ENCODE measurements at places on chromosomes 4 and X.

DNA sequence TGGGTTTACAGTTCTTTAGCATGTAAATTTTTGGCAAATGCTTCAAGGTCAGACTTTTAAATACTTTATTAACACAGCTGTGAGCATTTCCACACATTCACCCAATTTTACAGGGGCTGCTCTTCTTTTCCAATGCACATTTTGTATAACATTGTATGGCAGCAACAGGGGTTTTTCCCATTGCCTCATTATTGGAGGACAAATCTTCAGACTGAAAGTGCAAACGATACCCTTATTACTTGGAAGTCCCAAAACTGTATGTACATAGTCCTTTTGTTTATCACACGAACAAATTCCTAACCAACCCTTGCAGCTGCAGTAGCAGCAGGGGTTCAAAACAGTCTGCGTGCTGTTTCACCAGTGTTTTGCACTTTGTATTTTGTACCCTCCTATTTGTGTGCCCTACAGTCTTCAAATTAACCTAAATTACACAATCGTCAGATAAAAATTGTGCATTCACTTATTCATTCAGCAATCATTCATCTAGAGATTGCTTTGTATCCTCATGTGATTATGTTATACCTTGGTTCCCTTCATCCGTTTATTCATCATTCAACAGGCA lies 330.7 kb upstream of the RASGEF1B start:
- DNase-seq: no peak

DNA sequence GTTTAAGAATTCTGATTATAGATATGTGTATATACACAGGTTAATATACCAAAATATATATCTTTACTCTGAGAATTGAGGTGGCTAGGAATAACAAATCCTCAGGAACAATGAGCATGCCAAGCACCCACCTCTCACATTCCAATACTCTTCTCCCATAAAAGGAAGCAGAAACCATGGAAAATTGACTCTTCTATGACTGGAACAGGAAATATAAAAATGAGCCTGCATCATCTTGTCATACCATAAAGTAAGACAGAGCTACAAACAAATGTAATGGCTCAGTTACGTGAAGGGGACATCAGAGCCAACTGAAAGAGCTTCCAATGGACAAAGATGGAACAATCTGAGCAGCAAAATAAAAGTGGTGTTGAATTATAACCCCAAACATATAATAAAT lies 3.8 kb upstream of the MAGEA8 start:
- no peak for DNase-seq

DNA sequence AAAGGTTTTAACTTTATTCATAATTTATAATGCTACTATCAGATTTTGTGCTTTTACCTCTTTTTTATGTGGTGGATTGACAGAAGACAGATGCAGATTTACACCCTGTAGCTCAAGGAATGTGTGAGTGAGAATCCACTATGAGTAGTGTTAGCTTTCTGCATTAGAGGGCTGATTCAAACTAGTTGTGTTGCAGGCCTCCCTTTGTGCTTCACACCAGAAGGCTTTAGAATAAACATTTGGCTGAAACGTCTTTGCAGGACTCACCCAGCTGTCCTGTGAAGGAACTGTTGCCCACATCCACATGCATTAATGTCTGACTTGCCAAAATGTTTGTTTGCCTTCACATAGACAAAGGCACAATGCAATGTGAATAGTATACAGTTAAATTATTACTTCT lies 127.0 kb downstream of the PCDH7 start:
- DNase-seq: no peak

DNA sequence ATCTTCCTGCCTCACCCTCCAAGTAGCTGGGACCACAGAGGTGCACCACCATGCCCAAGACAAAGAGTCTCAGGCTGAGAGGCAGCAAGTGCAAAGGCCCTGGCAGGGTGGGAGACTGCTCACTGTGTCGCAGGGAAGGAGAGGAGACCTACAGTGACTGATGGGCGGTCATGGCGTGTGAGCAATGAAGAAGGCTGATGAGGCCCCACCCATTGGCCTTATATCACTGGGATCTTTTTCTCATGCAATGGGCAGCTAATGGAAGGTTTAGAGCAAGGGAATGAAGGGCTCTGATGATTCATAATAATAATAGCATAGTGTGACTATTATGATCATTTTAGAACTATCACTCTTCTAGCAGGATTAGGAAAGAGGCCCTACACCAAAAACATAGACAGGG lies 20.9 kb downstream of the FAM9C start:
- no peak for DNase-seq

- no peak for DNase-seq
Observed at GRCh38 chrX:40104985-40105834, 7.5 kb upstream of the BCOR start.

- DNase-seq: no peak
Observed at GRCh38 chr4:172865103-172865502, 303.5 kb upstream of the GALNT7 start.

DNA sequence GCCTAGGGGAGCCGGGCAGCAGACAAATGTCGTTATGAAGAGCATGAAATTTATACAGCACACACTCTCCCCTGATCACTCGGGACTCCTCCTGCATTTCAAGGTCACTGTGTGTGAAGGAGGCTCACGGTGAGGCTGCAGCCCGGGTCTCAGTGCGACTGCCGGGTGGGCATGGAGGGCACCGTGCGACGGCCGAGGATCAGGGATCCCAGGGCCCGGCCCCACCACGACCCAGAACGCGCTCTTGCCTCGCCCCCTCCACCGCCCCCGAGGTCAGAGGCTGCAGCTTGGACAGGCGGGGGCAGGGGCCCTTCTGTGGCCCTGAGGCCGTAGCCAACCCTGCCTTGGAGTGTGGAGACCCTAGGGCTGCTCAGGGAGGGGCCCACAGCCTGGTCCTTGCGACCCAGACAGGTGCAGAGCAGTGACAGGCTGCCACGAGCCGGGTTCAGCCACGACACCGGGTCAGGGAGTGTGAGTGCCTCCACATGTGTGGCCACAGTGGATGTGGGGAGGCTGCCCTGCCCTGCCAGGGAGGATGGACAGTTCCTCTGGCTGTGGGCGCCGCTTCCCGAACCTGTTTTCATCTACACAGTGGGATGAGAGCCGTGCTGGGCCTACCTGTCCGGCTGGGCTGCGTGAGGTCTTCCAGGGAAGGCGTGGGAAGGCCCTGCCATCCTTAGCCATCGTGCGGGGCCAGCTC lies 89.3 kb upstream of the NKX1-1 start:
- DNase-seq: no peak

DNA sequence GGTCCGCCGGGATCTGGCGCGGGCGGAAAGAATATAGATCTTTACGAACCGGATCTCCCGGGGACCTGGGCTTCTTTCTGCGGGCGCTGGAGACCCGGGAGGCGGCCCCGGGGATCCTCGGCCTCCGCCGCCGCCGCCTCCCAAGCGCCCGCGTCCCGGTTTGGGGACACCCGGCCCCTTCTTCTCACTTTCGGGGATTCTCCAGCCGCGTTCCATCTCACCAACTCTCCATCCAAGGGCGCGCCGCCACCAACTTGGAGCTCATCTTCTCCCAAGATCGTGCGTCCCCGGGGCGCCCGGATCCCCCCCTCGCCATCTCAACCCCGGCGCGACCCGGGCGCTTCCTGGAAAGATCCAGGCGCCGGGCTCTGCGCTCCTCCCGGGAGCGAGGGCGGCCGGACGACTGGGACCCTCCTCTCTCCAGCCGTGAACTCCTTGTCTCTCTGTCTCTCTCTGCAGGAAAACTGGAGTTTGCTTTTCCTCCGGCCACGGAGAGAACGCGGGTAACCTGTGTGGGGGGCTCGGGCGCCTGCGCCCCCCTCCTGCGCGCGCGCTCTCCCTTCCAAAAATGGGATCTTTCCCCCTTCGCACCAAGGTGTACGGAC lies 482 bp upstream of the SHOX start:
- DNase-seq: no peak
